Daoy (cell line): ENCODE measurements at places on chromosomes 1 and 21. TPM values are rescaled to one million over a fixed set of nuclear protein-coding genes. Genes with fewer than 3 reads are reported as not detected.

DNA sequence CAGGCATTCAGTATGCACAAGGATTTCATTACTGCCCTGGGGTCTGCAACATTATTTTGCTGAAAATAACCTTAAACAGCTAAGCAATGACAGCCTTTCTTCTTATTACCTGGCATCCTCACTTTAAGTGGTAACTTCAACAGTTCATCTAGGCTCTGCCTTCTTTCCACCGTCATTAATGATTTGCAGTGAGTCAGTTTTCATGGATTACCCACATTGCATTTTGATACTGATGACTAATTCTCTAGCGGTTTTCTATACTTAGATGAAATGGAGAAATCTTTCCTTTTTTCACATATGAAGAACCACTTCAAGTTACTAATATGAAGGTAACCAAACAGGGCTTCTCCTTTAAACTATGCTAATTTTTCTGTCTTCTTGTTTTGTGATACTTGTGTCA lies 226.9 kb upstream of the TMPRSS15 start:
- peak; percentile 25 for DNase-seq

DNA sequence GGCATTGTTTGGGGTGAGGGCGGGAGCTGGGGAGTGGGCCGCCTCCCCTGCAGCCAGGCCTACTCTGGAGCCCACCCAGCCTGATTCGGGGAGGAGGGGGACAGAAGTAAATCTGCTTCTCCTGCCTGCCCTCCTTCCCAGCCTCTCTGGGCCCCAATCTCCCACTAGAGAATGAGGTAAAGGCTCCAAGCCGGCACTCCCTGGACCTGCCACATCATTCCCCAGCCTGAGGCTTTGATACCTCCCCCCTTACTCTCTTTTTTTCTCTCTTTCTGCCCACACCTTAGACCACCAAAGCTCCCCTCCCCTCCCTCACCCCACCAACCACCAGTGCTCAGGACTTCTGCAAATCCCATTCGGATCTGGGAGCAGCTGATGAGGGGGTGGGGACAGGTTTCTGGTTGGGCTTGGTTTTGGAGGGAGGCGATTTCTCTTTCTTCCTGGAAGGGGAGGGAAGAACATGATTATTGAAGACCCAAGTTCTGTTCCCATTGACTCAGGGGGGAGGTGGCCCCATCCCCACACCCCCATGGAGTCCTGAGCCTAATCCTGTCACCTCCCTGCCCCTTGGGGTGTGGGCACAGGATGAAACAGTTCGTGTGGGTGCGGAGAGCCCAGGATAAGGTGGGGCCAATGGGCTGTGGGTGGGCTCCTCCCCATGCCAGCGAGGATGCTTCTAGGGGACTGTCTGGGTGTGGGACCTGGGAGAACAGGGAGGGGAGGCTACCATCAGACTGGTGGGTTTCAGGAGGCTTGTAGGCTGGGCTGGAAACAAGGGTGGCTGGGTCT lies 1.3 kb downstream of the MAP7D1 start:
- no peak for DNase-seq

MIXL1 gene
- 0.17 TPM in 1 of 2 replicates, not detected in the other for total RNA-seq

DNA sequence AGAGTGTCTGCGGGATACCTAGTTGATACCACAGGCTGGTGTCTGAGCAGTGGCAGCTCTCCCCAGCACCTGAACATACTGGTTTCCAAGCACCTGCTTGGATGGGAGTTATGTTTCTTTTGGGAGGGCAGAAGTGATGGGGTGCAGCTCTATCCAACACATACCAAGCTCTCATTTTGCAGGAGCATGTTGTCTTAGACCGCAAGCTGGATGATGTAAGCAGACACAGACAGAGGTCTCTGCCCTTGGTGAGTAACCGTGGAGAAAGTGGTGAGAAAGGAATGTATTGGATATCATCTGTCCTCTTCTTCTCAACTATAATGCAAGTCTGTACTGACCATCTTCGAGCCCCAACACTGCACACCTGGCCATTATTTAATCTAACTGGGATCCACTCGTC lies 37.4 kb downstream of the ZNF496 start:
- DNase-seq: peak; percentile 85
